ENCODE measurements at places on chromosomes 1 and 21.

GRCh38 chr1:91744953-91745639 lies 140.9 kb downstream of the TGFBR3 start:
- DNase-seq = no peak

DNA sequence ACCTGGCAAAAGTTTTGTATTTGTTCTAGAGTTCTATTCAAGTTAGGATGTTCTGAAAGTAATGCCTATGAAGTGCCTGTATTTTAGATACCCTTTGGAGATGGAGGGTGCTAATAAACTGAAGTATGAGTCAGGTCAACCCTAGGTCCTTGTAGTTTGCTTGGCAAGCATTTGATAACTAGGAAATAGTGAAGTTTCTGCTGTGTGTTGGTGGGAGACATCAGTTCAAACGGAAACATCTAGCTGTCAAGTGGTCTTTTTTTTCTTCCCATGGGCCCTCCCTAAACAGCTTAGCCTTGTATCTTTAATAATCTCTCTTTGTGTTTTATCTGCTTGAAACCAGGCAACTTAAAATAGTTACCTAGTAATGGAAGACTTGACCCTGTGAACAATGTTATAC lies 4.5 kb downstream of the MRPS6 start:
- no peak for DNase-seq

DNA sequence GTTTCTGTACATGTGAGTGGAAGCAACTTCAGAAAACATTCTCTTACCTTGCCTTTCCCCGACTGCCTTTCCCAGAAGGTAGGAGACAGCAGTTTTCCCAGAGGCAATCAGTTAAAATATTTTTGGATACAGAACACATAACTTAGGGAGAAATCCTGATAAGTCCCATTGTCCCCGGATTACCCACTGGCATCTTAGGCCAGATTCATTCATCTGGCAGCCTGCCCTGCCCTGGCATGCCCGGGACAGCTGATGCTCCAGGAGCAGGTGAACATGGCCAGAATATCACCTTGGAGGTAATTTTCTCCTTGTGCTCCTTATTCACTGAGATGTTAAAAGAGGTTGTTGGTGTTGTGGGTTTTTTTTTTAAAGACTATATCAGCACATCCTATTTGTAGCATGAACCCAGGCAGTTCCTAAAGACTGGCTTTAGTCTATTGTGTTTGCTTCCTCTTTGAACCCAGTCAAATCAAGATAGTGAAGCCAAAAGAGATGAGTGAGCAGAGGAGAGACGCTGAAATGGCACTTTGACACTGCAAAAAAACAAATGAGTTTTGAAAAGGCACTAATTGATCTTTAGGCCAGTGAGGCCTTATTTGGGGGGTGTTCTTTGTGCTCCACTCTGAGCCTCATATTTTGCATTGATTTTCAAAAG lies 139.6 kb downstream of the PLPP3 start:
- no peak for DNase-seq

GRCh38 chr1:161491472-161491871 lies 13.8 kb upstream of the FCGR2A start:
- DNase-seq = no peak

DNA sequence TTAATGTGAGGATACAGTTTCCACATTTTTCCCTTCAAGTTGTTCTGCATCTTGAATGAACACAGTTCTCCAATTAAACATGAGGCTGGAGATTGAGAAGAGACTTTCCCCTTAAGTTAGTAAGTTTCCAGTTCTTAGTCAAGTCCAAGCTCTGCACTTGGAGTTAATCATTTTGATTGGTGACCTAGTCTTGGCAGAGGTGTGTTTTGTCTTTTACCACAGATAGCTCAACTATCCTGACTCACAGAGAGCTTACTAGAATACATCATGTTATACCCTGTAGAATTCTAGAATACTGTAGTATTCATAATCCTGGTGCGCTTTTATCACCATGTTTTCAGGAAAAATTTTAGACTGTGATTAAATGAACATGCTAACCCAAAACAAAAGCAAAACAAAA lies 129.2 kb downstream of the CYYR1 start:
- DNase-seq = no peak

- DNase-seq = no peak
These were observed 12.2 kb downstream of the AMPD2 start for GRCh38 chr1:109631513-109632505.

- DNase-seq = peak; percentile 63
These were observed at the start of gene PEA15 for GRCh38 chr1:160205242-160206035. Gene PEA15 (plus strand): TSS chr1:160205384. CDS start chr1:160211545, 6,161 bp downstream.

DNA sequence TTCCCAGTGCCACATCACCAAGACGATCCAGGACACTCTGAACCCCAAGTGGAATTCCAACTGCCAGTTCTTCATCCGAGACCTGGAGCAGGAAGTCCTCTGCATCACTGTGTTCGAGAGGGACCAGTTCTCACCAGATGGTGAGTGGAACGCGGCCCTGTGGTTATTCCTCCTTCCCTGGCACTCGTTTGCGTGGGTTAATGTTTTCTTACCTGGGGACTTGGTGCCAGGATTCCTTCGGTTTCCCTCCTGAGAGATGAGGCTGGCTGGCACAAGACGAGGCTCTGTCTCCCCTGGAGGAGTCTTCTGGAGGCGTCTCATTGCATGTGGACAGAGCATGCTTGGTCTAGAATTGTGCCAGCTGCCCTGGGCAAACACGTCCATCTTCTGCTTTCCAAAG lies 29.3 kb downstream of the ATP5PO start:
- DNase-seq = no peak

All from activated CD4-positive, alpha-beta T cell treated with anti-CD3 and anti-CD28 coated beads, Interleukin-2, amount 50 U/mL, for 24 hours (primary cell).